ENCODE measurements at places on chromosomes 6 and 20.
A peak's percentile ranks its signal among the peaks of the same experiment; 100 is the strongest.

DNA sequence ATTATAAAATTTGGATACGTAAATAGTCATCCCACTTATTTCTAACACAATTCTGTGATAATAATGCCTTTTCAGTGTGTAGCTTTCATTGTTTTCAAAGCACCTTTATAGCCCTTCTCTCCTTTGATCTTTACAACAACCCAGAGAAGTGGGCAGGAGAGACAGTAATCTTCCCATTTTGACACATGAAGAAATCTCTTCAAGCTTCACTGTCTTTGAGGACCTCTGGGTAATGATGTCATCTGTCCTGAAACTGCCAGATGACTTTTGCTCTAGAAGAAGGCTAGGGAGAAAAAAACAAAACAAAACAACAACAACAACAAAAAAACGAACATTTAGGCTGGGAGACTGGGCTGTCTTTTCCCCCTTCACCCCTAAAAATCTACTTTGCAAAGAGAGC lies 203.0 kb downstream of the KCNQ5 start:
- H3K4me3 ChIP-seq, result no peak overlapping the region
- no peak overlapping the region for H3K27ac ChIP-seq
- DNase-seq, result no peak
- no peaks in the 10 kb centered on the region for H3K27me3 ChIP-seq
- no peaks in the 10 kb centered on the region for H3K36me3 ChIP-seq

- H3K27ac ChIP-seq, result no peak overlapping the region
- no peak for DNase-seq
- H3K4me1 ChIP-seq, result peaks cover 5% of the 10 kb centered on the region
Observed at GRCh38 chr6:149246691-149247384, 70.7 kb upstream of the TAB2 start.

DNA sequence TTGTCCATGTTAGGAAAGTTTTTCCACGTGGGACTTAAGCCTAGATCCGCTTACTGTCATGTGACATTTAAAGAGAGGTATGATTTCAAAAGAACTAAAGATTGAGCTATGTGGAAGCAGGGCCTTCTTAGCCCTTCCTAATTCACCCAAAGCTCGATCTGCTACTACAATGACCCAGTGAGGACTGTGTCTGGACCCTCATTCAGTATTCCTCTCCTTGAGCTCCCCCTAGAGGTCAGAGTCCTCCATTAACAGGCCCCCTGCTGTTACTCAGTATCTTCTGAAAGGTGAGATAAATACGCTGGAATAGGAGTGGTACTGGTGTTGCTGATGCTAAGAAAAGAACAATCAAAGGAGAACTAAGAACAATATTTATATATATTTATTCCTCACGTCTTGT lies 414.0 kb downstream of the GJA1 start:
- no peaks in the 10 kb centered on the region for H3K36me3 ChIP-seq
- peaks cover 7% of the 10 kb centered on the region for H3K4me1 ChIP-seq
- no peaks in the 10 kb centered on the region for H3K27me3 ChIP-seq
- DNase-seq, result peak; percentile 23
- no peak overlapping the region for H3K27ac ChIP-seq

DNA sequence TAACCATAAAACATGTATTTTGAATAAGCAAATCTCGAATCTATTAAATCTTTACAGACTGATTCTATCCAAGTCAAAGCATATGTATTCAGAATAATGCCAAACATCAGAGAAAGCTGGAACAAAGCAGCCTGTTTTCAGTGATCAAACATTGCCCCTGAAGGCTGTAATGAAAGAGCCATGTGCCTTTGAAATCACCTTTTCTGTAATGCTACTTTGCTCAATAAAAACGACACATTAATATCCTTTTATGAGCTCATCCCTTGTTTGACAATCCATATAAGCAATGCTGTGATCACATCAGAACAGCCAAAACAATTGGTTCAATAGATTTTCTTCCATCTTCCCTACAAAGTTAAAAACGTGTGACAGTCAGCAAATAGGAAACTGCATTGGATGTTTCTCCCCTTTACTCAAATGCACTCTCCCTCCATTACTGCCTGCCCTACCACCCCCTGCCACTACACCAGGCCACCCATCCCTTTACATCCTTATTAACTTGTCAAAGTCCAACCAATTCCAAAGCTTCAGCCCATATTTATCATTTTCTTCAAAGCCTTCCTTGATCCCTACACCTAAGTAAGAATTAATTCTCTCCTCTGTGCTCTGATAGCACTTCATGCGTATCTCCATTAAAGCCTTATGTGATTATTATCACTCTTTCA lies 42.0 kb downstream of the THEMIS start:
- H3K27ac ChIP-seq, result no peak overlapping the region
- H3K36me3 ChIP-seq, result no peaks in the 10 kb centered on the region
- H3K4me1 ChIP-seq, result no peaks in the 10 kb centered on the region
- no peak overlapping the region for H3K4me3 ChIP-seq

GRCh38 chr20:18288749-18289267 lies 481 bp downstream of the ZNF133 start:
- H3K4me1 ChIP-seq, result no peaks in the 10 kb centered on the region
- H3K36me3 ChIP-seq, result peaks cover 3% of the 10 kb centered on the region
- no peak for DNase-seq
- peak overlapping the region; percentile 85 for H3K4me3 ChIP-seq
- H3K27me3 ChIP-seq, result peaks cover 5% of the 10 kb centered on the region

DNA sequence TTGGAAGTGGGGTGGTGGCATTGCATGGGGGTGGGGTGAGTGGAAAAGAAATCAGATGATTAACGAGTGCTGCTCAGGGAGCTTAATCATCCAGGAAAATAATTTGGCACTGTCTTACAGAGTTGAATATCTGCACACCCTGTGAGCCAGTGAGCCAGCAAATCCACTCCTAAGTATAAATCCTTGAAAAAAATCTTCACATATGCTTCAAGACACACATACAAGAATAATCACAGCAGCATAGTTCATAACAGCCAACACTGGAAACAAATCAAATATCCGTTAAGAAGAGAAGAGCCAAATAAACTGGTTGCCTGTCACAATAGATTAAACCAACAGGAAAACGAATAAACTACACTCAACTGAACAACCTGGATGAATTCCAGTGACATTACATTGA lies 62.8 kb downstream of the SAMD3 start:
- DNase-seq, result no peak
- H3K36me3 ChIP-seq, result no peaks in the 10 kb centered on the region
- no peak overlapping the region for H3K4me3 ChIP-seq
- H3K27ac ChIP-seq, result no peak overlapping the region
- H3K27me3 ChIP-seq, result no peaks in the 10 kb centered on the region

GRCh38 chr6:155980768-155981079 lies 525.1 kb upstream of the NOX3 start:
- H3K36me3 ChIP-seq, result no peaks in the 10 kb centered on the region
- no peak overlapping the region for H3K4me3 ChIP-seq
- H3K4me1 ChIP-seq, result no peaks in the 10 kb centered on the region
- no peak overlapping the region for H3K27ac ChIP-seq
- H3K27me3 ChIP-seq, result no peaks in the 10 kb centered on the region
- no peak for DNase-seq

DNA sequence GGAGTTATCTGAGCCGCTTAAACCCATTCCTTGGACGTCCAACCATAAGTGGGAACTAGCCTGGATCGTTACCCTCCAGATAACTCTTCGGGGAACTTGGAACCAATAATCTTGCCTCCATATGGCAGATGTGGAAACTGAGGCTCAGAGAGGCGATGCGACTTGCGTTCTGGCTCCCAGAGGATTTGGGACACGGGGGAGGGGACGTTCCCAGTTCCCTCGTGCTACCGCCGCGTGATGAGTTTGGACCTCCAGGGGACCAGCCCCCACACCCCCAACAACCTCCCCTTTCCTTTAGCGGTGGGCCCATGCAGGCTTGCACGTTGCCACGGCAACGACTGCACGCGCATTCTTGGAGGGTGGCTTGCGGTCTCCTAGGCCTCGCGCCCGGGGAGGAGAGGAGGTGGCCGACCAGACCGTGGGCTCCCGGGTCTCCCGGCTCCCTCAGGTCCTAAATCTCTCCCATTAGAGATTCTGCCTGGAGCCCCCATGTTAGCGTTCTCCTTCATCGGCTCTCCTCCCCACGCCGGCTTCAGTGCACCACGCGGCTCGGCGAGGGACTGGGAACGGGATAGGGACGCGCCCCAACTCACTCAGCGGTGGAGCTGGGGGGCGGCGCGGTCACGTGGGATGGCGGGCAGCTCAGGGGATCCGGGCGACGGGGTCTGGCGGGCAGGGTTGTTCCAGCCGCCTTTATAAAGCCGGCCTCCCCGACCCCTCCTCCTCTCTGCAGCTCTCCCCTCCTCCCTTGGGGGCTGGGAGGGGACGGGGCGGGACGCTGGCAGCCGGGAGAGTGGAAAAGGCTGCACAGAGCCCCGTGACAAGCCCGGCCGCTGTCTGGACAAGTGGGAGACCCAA lies at the start of gene PLTP:
Gene PLTP, minus strand, starts transcription at position 670 of the 858 bp plus-strand sequence. CDS start 703 bp downstream, outside the sequence.
- peaks cover 25% of the 10 kb centered on the region for H3K4me1 ChIP-seq
- H3K27ac ChIP-seq, result no peak within 1 kb of the TSS
- no peaks in the 10 kb centered on the region for H3K27me3 ChIP-seq
- H3K4me3 ChIP-seq, result peak within 1 kb of the TSS; percentile 57
- DNase-seq, result peak; percentile 66

GRCh38 chr20:21145424-21145823 lies 19.5 kb downstream of the KIZ start:
- no peaks in the 10 kb centered on the region for H3K36me3 ChIP-seq
- DNase-seq, result no peak
- H3K4me1 ChIP-seq, result no peaks in the 10 kb centered on the region
- H3K27ac ChIP-seq, result no peak overlapping the region
- no peaks in the 10 kb centered on the region for H3K27me3 ChIP-seq

DNA sequence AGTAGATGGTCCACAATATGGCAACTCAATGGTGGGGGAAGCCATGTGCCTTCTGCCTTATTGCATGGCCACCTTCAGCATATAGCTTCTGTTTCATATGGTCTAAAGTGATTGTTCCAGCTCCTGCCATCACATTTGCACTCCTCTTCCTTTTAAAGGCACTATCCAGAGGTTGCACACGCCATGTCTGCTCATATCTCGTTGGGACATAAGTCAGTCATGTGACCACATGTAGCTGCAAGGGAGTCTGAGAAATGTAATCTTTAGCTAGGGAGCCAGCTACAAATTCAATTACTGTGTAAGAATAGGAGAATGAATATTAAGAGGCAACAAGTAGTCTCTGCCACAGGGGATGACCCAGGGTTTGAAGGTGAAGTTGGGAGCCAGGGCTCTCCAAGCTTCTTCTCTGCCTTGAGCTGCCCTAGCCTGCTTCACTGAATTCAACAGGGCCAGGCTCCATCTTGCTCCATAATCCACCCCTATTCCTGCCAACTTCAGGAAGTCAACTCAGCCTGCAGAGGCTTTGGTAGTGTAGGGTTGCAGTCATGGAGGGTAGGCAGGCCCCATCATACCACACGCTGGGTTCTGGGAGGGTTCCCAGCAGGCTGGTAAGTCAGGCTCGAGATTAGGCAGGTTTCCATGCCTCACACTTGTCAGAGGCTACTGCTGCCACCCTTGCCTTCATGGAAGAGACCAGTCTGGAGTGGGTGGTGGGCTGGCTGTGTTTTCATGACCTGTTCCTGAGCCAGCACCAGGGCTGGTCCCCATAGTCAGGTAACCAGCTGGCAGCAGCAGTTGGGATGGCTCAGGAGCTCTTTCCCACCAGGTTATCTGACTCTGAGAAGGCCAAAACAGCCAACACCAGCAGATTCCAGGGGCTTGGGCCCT lies 56.7 kb upstream of the SAYSD1 start:
- H3K27ac ChIP-seq, result no peak overlapping the region
- H3K27me3 ChIP-seq, result no peaks in the 10 kb centered on the region
- no peaks in the 10 kb centered on the region for H3K36me3 ChIP-seq
- no peaks in the 10 kb centered on the region for H3K4me1 ChIP-seq
- DNase-seq, result no peak

DNA sequence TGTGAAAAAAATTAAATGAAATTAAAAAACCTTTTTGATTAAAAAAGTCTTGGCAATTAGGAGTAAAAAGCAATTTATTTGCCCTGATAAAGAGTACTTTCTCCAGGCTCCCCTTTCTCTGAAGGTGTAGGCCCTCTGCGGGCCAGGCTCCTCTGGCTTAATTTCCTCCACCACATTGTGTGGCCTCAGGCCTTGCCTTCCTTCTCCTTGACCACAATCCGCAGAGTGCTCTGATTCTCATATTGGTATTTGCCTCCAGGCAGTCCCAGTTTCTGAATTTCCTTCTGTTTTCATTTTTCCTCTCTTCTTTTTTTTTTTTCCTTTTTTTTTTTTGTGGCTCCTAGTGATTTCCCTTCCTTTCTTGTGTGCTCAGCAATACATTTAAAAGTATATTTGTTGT lies 96.4 kb downstream of the AIG1 start:
- no peaks in the 10 kb centered on the region for H3K27me3 ChIP-seq
- no peaks in the 10 kb centered on the region for H3K36me3 ChIP-seq
- H3K27ac ChIP-seq, result no peak overlapping the region
- H3K4me3 ChIP-seq, result no peak overlapping the region
- H3K4me1 ChIP-seq, result no peaks in the 10 kb centered on the region

- no peak for DNase-seq
- H3K4me1 ChIP-seq, result no peaks in the 10 kb centered on the region
- no peak overlapping the region for H3K27ac ChIP-seq
- H3K4me3 ChIP-seq, result no peak overlapping the region
- H3K27me3 ChIP-seq, result no peaks in the 10 kb centered on the region
- no peaks in the 10 kb centered on the region for H3K36me3 ChIP-seq
Observed at GRCh38 chr6:66210964-66211363, 503.9 kb upstream of the EYS start.

DNA sequence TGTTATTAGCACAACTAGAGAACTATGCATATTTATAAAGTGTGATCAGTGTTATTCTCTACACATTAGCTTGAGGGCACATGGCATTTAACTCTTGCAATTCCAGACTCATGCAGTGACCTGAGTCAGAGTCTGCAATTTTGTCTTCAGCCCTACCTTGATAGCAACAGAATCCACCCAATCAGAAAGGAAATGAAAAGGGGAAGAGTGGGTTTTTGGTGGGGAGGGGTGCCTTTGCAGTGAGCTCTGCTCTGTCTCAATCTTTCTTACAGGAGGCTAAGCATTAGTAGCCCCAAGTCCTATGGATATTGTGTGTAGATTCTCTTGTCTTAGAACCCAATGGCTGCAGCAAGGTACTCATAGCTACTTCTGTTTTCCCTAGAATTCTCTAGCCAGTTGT lies 489.2 kb downstream of the DHX35 start:
- no peak overlapping the region for H3K4me3 ChIP-seq
- H3K36me3 ChIP-seq, result no peaks in the 10 kb centered on the region
- H3K27me3 ChIP-seq, result no peaks in the 10 kb centered on the region
- H3K27ac ChIP-seq, result no peak overlapping the region

- no peaks in the 10 kb centered on the region for H3K4me1 ChIP-seq
- H3K4me3 ChIP-seq, result no peak overlapping the region
- no peak overlapping the region for H3K27ac ChIP-seq
- DNase-seq, result no peak
- no peaks in the 10 kb centered on the region for H3K36me3 ChIP-seq
Observed at GRCh38 chr6:170173335-170173881, 117.5 kb downstream of the DLL1 start.
